ENCODE measurements at places on chromosomes 12 and 14.

GRCh38 chr12:109461049-109461845 lies 15.9 kb downstream of the KCTD10 start:
- no peak for DNase-seq

DNA sequence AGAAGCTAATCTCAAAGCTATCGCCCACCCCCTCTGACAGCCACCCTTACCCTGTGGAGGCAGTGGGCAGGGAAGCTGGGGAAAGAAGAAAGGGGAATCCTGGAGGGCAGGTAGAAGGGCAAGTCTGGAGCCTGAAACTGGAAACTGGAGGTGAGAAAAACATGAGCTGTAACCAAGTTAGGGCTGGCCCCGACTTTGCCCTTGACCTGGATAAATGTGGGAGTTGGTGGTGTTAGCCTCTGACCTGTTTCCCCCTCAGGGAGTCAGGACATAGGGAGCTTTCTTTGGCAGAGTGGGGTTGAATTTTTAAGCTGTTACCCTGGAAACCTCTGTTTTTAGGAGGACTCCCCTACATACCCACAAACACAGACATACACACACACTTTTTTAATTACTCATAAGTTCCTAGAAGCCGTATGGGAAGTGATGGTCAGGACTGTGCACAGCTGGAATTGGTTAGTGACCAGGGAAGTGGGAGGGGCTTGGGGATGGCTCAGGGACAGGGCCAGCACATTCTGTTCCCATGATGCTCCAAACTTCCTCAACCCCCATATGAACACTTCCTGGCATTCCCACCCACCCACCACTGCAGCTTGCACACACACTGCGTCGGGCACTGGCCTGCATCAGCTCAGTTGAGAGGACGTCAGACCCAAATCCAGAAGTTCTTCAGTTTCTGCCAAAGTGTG lies 5.0 kb upstream of the MMP19 start:
- peak; percentile 98 for DNase-seq

DNA sequence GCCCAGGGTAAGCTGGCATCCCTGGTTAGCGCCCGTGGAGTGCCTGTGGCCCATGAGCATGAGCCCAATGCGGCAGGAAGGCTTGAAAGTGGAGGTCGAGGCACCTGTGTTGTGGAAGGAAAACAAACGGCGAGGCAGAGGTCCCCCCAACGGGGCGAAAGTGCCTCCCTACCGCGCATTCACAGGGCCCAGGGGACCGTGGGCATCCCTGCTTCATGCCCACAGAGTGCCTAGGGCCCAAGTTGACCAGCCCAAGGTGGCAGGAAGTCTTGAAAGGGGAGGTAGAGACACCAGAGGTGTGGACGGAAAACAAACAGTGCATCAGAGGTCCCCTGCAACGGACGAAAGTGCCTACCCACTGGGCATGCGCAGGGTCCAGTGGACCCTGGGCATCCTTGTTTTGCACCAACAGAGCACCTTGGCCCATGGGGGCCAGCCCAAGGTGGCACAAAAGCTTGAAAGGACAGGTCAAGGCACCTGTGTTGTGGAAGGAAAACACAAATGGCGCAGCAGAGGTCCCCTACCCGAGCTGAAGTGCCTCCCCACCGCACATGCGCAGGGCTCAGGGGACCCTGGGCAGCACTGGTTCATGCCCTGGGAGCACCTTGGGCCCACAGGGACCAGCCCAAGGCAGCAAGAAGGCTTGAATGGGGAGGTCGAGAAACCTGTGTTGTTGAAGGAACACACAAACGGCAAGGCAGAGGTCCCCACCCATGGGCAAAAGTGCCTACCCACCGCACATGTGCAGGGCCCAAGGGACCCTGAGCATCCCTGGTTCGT lies 377.5 kb downstream of the ALG10 start:
- DNase-seq, result no peak

DNA sequence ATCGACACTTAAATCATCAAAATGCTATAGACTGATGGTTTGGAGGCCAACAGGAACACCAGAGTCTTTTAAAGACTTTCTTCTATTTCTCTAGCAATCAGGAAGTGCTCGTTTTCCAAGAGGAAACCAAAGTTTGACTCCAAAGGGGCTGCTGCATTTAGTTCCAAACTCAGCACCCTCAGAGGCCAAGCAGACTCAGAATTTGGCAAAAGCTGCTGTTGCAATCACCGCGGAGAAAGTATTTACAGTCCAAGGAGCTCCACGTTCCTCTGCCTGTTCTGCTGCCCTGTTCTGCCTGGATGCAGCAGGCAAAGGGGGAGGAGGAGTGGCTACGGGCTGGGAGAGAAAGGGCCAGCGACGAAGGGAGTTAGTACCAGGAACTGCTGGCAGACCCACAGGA lies 325.1 kb downstream of the BCL11B start:
- no peak for DNase-seq

DNA sequence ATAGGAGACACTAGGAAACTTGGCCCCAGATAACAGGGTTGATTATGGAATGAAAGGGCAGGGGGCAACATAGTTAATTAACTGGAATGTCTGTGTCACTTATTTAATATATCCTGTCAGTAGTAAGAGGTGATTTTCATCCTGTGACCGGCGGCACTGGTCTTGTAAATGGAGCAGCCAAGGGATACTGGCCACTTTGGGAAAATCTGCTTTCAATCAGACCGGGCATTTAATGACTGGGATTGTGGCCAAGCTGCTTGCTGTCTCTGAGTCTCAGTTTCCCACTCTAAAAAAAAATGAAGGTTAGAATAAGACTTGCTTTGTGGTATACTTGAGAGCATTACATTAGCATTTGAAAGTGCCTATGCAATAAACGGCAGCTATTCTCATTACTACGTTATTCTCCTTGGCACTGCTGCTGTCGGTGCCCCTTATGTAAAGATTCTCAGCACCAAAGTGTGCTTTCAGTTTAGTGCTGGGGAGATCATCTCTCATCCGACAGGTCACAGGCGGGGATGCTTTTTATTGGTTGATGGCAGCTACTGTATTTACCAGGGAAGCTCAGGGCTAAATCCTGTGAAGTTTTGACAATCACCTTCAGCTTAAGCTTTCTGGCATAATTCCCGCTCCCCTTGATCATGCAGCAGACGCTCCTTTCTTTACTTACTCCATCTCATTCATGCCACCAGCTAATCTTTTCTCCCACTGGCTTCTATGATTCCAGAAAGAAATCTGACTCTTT lies 162.1 kb downstream of the ESRRB start:
- DNase-seq, result no peak

- no peak for DNase-seq
Observed at GRCh38 chr12:91191513-91192111, 9.0 kb upstream of the DCN start.

DNA sequence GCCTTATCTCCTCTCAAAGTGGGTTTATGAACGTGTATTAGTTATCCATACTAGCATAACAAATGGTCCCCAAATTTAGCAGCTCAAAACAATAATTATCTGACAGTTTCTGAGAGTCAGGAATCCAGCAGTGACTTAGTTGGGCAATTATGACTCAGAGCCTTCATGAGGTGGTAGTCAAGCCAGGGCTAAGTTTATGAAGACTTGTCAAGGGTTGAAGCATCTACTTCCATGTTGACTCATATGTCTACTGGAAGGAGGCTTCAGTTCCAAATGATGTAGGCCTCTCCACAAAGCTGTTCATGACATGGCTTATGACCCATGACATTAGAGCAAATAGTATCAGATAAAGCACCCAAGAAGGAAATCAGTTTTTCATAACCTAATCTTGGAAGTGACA lies 73.2 kb downstream of the IPO8 start:
- DNase-seq, result peak; percentile 10

GRCh38 chr12:55619354-55620138 lies 17.1 kb upstream of the OR10P1 start:
- peak; percentile 78 for DNase-seq

DNA sequence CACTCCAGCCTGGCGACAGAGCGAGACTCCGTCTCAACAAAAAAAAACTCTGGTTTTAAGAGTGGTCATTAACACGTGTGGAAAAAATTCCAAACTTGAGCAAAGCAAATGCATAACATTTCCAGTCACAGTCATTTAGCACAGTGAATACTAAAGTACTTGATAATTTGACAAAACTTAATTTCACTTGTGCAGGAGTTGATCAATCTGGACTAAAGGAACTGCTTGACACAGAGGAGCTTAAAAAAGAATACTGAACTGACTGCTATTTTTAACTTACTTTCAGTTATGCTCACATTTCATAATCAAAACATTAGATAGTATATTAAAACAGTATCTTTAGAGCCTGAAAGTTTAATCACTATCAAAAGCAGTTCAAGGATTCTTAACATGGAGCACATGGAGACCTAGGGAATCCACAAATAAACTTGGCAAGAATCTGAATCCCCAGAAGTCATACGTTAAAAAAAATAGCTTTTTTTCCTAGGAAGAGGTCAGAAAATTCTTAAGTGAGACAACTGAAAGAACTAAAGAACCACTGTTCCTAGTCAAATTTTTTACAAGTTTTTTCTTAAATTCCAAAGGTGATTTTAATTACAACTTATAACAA lies 7.4 kb downstream of the UBE2N start:
- DNase-seq, result no peak

DNA sequence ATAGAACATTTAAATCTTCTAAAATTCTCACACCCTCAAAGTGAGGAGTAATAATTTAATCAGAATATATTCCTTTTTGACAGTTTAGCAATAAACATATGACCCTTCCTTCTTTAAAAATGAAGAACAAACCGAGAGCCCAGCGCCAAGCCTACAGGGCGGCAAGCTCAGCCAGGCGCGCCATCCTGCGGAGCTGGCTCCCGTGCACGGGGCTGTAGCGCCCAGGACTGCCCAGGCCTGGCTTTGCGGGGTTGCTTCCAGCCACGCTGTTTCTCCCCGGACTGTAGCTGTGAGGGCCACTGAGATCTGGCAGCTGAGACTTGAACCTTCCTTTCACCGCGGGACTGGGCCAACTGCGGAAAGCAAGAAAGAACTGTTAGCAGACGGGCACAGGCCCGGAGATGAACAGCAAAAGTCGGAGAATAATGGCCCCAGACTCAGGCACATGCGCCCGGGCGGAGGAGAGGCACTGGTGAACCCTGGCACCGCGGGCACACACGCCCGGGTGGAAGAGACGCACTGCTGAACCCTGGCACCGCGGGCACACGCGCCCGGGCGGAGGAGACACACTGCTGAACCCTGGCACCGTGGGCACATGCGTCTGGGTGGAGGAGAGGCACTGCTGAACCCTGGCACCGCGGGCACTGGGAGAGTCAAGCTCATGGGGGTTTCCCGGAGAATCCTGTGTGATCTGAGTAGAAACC lies 16.6 kb downstream of the PGAM5 start:
- no peak for DNase-seq

GRCh38 chr12:56836800-56837663 lies 73.9 kb downstream of the HSD17B6 start:
- peak; percentile 34 for DNase-seq

- no peak for DNase-seq
Observed at GRCh38 chr12:10070380-10070779, 28.4 kb downstream of the CLEC1A start.

- no peak for DNase-seq
Observed at GRCh38 chr14:76778546-76779215, 17.4 kb downstream of the VASH1 start.
